Right atrium auricular region (tissue), 2 donors: ENCODE measurements at places on chromosomes 2 and 18. TPM values are rescaled to one million over a fixed set of nuclear protein-coding genes. Genes with fewer than 3 reads are reported as not detected.

The FSHR gene
- 1.1 TPM for total RNA-seq

The C1GALT1C1L gene
- total RNA-seq, result 0.98 TPM

The TSPYL6 gene
- not detected for total RNA-seq

The UGT1A8 gene
- total RNA-seq, result not detected

The STPG4 gene
- not detected for total RNA-seq

The RNF125 gene
- 1.7 TPM for total RNA-seq

The CTAGE1 gene
- total RNA-seq, result not detected

The RPRM gene
- 2.8 TPM for total RNA-seq

The SCRN3 gene
- total RNA-seq, result 23.5 TPM

The CDC42EP3 gene
- 38.5 TPM for total RNA-seq

The C2orf81 gene
- 0.94 TPM for total RNA-seq

The UCN gene
- total RNA-seq, result 2.6 TPM

DNA sequence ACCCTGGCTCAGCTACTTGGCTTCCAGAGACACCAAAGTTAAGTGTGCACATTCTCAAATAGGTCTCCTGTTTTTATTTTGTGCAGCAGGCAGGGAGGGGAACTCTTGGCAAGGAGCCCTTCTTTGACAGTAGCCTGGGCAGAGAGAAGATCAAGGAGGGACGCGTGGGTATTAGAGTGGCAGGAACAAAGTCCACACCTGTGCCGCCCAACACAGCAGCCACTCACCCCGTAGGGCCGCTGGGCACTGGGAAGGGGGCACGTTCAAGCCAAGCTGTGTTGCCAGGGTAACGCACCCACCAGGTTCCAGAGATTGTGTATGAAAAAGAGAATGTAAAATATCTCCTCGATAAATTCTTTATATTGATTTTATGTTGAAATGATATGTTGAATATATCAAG lies 229.3 kb upstream of the AGAP1 start:
- no peak overlapping the region for H3K27ac ChIP-seq
- no peak for DNase-seq
- no peak overlapping the region for H3K4me3 ChIP-seq
- no peaks in the 10 kb centered on the region for H3K4me1 ChIP-seq
- no peaks in the 10 kb centered on the region for H3K36me3 ChIP-seq
- H3K27me3 ChIP-seq, result no peaks in the 10 kb centered on the region

- no peak for DNase-seq
- no peak overlapping the region for H3K27ac ChIP-seq
- H3K4me3 ChIP-seq, result no peak overlapping the region
- peaks cover 7% of the 10 kb centered on the region for H3K4me1 ChIP-seq
- no peaks in the 10 kb centered on the region for H3K27me3 ChIP-seq
Measured at GRCh38 chr2:173427887-173428668, 73.4 kb downstream of the CDCA7 start.

DNA sequence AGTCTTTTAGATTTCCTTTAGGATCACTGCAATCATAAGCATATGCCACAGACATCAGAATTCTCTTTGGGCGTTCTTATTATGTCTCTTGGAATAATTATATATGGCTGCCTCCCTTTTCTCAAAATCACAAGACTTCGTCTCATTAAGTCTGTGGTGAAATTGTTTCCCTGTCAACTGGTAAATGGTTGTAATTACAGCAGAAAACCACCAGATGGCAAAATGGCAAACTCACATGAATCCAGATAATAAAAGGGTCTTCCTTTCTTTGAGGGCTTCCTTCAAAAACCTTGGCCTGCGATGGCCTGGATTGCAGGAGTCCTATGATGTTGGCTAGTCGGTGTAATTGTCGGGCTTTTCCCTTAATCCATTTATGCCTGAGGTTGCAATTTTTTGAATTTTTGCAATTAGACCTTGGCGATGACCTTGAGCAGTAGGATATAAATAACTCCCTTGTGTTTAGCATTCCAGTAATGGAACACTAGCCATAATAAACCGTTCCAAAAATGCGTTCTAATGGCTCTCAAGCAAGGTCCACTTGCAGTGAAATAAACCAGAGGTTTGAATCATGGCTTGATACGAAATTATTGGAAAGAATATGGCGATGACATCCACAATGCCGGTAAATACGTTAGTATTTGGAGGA lies 656.4 kb downstream of the MBD2 start:
- no peaks in the 10 kb centered on the region for H3K27me3 ChIP-seq
- no peak overlapping the region for H3K4me3 ChIP-seq
- no peak for DNase-seq
- H3K4me1 ChIP-seq, result no peaks in the 10 kb centered on the region

GRCh38 chr2:85448461-85449213 lies 30.1 kb downstream of the SH2D6 start:
- peaks cover 18% of the 10 kb centered on the region for H3K4me1 ChIP-seq
- no peak for DNase-seq
- H3K27ac ChIP-seq, result no peak overlapping the region
- H3K27me3 ChIP-seq, result no peaks in the 10 kb centered on the region
- H3K4me3 ChIP-seq, result no peak overlapping the region

- DNase-seq, result no peak
- peaks cover 79% of the 10 kb centered on the region for H3K27me3 ChIP-seq
- no peaks in the 10 kb centered on the region for H3K36me3 ChIP-seq
- no peak overlapping the region for H3K4me3 ChIP-seq
Measured at GRCh38 chr2:176117162-176117822, 714 bp downstream of the HOXD10 start.

DNA sequence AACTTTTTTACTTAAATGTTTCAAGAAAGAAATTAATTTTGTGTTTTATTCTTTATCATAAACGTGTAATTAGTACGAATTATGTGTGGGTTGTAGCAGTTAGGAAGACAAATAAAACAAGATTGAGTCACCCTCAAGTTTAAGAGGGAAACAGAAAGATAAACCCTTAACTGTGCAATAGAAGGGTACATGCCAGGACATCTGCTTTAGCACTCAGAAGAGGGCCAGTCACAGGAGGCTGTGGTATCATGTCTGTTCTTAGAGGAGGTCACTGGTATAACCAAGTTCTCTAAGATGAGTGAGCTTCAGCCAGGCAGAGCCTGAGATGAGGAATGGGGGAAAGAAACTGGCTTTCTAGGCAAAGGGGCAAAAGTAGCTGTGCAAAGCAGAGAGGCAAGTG lies 42.4 kb upstream of the GRHL1 start:
- no peak overlapping the region for H3K27ac ChIP-seq
- no peak for DNase-seq
- no peaks in the 10 kb centered on the region for H3K27me3 ChIP-seq
- H3K36me3 ChIP-seq, result peaks cover 18% of the 10 kb centered on the region

DNA sequence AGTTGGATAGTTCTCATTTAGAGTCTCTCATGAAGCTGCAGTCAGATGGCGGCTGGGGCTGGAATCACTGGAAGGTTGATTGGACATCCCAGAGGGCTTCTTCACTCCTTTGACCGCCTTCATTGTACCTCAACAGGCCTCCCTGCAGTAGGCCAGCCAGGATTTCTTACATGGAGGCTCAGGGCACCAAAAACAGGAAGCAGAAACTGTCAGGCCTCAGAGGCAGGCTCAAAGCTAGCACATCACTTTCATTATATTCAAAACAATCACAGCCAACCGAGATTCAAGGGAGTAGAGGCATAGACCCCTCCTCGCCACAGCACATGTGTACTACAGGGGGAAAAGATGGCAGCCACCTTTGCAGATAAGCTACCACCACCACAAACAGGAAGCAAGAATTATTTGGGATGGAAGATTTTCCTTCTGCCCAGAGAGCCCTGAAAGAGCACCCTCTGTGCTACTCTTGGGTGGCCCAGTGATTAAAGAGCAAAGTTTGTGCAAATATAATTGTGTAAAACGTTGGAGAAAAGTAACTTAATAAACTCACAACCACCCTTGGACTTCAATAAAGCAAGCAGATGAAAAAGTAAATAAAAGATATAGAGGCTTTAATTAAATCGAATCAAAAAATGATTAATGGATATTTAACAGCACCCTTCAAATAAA lies 155.3 kb downstream of the GFPT1 start:
- H3K27ac ChIP-seq, result no peak overlapping the region
- no peak for DNase-seq
- no peaks in the 10 kb centered on the region for H3K4me1 ChIP-seq

DNA sequence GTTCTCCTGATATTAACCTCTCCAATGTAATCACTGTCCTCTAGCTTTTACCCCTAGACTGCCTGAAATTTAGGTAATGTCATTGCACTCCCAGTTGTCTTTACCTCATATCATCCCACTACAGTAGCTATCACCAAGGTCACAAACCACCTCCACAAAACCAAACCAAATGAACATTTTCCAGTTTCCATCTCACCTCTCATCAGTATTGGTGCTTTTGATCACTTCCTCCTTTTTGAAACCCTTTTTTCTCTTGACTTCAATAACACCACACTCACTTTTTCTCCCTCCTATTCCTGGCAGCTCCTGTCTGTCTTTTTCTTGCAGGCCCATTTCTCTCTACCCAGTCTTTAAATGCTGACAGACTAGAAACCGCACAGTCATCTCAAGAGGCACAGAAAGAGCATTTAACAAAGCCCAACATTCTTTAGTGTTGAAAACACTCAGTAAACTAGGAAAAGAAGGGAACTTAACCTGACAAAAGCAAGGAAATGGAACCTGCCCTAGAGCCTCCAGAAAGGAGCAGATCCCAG lies 95.9 kb upstream of the SIX2 start:
- no peak overlapping the region for H3K27ac ChIP-seq
- no peaks in the 10 kb centered on the region for H3K27me3 ChIP-seq
- DNase-seq, result no peak
- H3K4me1 ChIP-seq, result no peaks in the 10 kb centered on the region
- H3K36me3 ChIP-seq, result no peaks in the 10 kb centered on the region
- no peak overlapping the region for H3K4me3 ChIP-seq

DNA sequence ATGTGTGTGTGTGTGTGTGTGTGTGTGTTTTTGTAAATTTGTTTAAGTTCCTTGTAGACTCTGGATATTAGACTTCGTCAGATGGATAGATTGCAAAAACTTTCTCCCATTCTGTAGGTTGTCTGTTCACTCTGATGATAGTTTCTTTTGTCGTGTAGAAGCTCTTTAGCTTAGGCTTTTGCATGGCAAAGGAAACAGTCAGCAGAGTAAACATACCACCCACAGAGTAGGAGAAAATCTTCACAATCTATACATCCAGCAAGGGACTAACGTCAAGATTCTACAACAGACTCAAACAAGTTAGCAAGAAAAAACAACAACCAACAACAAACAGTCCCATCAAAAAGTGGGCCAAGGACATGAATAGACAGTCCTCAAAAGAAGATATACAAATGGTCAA lies 336.7 kb upstream of the ATP5MC3 start:
- DNase-seq, result no peak
- no peaks in the 10 kb centered on the region for H3K36me3 ChIP-seq
- no peak overlapping the region for H3K4me3 ChIP-seq
- H3K4me1 ChIP-seq, result no peaks in the 10 kb centered on the region
- no peaks in the 10 kb centered on the region for H3K27me3 ChIP-seq

- H3K27ac ChIP-seq, result no peak overlapping the region
- DNase-seq, result no peak
- H3K27me3 ChIP-seq, result no peaks in the 10 kb centered on the region
- H3K36me3 ChIP-seq, result no peaks in the 10 kb centered on the region
- no peaks in the 10 kb centered on the region for H3K4me1 ChIP-seq
Measured at GRCh38 chr2:10482460-10482859, 34.3 kb upstream of the ODC1 start.

DNA sequence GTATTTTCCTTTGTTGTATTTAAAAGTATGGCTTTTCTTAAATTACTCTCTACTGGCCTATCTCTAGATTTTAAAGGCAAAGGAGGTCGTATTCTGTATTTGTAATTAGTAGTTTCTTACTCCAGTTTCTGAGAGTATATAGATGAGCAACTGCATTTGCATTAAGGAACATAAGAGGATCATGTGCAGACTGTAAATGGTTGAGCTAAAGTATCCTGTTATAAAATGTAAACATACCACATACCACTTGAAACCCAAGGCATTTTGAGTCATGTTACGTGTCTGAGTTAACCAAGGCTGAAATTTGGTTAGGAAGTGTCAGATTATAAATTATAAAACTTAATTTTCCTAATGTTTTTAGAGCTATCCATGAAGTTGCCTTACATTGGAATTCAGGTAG lies 76.3 kb downstream of the GPD2 start:
- no peak for DNase-seq
- peaks cover 9% of the 10 kb centered on the region for H3K36me3 ChIP-seq
- H3K27ac ChIP-seq, result no peak overlapping the region
- H3K27me3 ChIP-seq, result no peaks in the 10 kb centered on the region
- H3K4me3 ChIP-seq, result no peak overlapping the region

GRCh38 chr2:113092864-113093612 lies 25.3 kb downstream of the IL1F10 start:
- H3K27ac ChIP-seq, result no peak overlapping the region
- DNase-seq, result no peak

DNA sequence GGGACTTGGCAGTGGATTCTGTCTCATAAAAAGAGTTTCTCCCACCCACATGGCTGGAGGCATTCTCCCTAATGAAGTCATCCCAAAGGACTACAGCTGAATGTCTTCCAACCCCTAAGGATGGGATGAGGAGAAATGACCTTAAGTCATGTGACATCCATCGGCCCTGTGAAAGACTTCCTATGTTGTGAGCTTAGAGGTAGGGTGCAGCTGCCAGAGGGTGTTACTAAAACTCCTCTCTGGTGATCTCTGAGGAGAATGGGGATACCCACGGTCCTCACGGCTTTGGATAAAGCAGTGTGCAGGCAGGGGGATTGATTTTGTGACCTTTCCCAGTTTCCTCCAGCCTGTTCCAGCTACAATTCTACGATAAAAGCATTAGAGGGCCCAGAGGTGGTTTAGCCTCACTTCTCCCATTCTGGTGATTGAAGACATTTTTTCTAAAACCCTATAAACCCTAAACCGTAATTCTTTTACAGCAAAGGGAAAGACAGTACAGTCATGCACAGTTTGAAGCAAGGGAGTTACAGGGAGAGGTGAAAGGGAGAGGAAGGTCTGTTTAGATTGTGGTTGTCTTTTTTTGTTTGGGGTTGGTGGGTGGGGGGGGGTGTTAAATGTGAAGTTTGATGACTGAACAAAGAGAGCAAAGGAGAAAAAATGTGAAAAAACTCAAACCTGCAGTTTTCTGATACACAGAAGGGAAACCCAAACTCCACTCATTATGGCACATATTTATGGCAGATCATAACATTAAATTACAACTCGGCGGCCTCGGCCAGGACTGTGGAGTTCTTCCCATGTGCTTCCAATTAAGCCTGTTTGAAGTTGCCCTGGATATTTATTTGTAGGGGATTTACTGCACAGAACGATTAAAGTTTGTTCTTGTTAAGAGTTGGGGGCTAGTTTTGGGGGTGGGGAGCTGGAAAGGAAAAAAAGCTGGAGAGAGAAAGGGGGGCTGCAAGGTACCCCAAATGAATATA lies 26.6 kb upstream of the SLC14A2 start:
- H3K36me3 ChIP-seq, result no peaks in the 10 kb centered on the region
- no peak overlapping the region for H3K4me3 ChIP-seq
- peak overlapping the region; percentile 14 for H3K27ac ChIP-seq
- DNase-seq, result no peak
- H3K27me3 ChIP-seq, result no peaks in the 10 kb centered on the region

DNA sequence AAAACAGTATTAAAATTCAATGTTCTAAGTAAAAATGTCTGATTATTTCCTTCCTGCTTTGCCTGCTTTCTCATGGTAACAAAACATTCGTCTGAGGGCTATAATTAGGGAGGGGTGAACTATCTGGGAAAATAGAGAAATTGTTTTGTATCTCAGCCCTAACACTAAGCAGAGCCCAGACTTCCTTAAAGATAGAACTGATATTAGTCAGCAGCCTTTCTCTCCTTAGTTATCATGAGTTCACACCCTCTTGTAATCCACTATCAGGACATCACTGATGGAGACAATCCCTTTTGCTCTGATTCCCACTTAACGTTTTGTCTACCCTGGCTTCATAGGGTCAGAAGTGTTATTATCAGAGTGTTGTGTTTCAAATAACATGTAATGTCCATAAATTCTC lies 701.1 kb upstream of the ZEB2 start:
- DNase-seq, result no peak
- H3K36me3 ChIP-seq, result no peaks in the 10 kb centered on the region
- H3K4me1 ChIP-seq, result no peaks in the 10 kb centered on the region
- no peak overlapping the region for H3K4me3 ChIP-seq
- no peaks in the 10 kb centered on the region for H3K27me3 ChIP-seq
- no peak overlapping the region for H3K27ac ChIP-seq
